ENCODE measurements at places on chromosomes 12 and 14.

GRCh38 chr12:39587225-39587624, 32.4 kb downstream of the ABCD2 start:
- DNase-seq, result no peak

- no peak for DNase-seq
These were observed 19.9 kb upstream of the MBIP start for GRCh38 chr14:36340276-36340890.

GRCh38 chr14:40581264-40581663, 1025.4 kb upstream of the LRFN5 start:
- no peak for DNase-seq

GRCh38 chr12:56677680-56678079, 10.4 kb downstream of the PTGES3 start:
- DNase-seq, result no peak

DNA sequence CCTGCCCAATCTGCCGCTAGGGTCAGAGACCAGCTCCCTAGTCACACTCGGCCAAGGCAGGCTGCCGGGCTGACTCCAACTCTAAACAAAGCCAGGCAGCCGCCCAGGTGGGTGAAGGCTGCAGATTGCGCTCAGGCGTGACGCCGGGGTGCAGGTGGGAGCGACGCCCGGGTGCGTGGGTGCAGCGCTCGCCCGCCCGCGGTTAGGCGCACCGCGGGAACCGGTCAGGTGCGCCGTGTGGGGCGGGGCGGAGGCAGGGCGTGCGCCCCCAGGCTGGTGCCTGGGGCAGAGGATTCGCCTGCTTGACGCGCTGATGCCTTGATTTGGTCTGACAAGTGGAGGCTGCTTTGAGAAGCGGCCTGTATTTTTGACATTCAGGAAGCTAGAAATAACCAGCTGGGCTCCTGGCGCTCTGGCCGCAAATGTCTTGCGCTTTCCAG, 126.7 kb upstream of the HIF1A start:
- DNase-seq, result no peak

DNA sequence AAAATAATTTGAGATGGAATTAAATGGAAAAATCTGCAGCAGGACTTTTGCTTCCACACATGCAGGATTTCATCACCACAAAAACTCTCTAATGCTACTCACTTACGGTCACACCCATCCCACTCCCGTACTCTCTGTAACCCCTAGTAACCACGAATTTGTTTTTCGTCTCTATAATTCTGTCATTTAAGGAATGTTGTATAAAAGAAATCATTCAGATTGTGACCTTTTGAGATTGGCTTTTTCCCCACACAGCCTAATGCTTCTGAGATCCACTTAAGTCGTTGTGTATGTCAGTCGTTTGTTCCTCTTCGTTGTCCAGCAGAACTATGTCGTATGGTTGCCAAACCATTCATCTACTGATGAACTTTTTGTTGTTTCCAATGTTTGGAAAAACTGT, 19.8 kb upstream of the PZP start:
- no peak for DNase-seq

DNA sequence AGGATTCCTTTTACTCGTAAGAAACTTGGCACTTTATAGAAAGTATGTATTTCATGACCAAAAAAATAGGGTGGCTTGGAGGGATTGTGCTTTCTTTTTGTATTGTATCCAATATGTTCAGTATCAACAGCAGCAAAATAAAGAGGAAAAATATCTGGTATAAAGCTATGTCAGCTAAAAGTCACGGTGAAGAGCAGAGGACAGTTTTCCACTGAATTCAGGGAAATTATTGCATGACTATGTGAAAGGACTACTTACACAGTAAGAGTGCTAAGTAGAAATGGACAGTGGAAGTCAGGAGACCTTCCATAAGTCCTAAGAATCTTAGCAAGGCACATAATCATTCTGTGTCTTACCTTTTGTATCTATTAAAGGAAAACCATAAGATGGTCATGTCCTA, 19.3 kb downstream of the TSHR start:
- DNase-seq, result no peak
